ENCODE measurements at places on chromosomes 12 and 14. TPM values are rescaled to one million over a fixed set of nuclear protein-coding genes. Genes with fewer than 3 reads are reported as not detected.

CD69 gene
- 116 TPM for total RNA-seq

- H3K27me3 ChIP-seq: no peaks in the 10 kb centered on the region
- H3K27ac ChIP-seq: peak overlapping the region; percentile 84
- H3K4me3 ChIP-seq: peak overlapping the region; percentile 27
- peaks cover 6% of the 10 kb centered on the region for H3K36me3 ChIP-seq
- DNase-seq: no peak
Observed at GRCh38 chr12:92234533-92234932, 88.9 kb upstream of the BTG1 start.

- H3K36me3 ChIP-seq: no peaks in the 10 kb centered on the region
- H3K27ac ChIP-seq: no peak overlapping the region
- peaks cover 8% of the 10 kb centered on the region for H3K27me3 ChIP-seq
- H3K4me1 ChIP-seq: peaks cover 16% of the 10 kb centered on the region
Observed at GRCh38 chr14:68759017-68759560, 33.8 kb downstream of the ZFP36L1 start.

DNA sequence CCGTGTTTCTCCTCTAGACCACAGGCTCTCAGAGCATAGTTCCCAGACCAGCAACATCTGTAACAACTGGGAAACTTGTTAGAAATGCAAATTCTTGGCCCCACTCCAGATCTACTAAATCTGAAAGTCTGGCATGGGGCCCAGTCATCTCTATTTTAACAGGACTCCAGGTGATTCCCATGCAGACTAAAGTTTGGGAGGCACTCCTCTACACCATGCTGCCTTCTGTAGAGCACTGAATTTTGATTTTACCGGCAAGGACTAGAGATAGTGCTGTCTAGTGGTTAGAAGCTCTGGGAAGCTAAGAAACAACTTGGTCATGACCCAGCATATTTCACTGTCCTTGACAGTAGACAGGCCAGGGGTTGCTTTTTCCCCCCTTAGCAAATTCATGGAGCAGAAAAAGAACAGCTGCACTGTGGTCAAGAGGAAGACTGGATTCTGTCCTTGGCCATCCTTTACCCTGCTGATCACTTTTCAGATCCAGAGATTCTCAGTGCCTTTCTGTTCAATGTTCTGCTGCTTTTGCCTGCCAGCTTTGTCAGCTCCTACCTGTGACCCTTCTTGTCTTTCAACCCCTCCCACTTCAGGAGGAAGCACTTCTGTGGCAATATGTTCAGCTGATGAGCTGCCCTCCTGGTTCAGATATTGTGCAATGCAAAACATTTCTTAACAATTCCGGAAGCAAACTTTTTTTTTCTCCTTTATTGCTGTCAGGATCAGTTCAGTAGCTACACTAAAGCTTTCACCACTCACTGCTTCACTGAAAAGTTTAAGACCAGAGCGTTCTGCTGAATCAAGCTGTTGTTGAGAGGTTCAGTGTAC, 133.8 kb upstream of the NUDT4 start:
- H3K4me1 ChIP-seq: peaks cover 38% of the 10 kb centered on the region
- H3K4me3 ChIP-seq: peak overlapping the region; percentile 83
- peak overlapping the region; percentile 96 for H3K27ac ChIP-seq
- H3K36me3 ChIP-seq: peaks cover 8% of the 10 kb centered on the region

DNA sequence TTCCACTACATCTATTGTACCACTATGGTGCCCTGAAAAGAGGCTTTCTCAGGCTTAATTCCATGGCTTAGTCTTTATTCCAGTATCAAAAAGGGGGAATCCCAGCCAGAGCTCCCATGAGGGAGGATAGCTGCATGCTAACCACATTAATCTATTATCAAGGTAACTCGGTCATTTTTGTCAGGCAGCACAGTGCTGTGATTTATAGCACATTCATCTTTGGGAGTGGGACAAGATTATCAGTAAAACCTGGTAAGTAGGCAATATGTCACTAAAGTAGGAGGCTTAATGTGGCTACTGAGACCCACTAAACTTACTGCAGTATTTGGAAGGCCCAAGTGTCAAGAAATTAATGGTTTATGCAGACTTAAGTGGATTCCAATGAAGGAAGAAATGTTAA, 58.9 kb downstream of the DAD1 start:
- no peaks in the 10 kb centered on the region for H3K27me3 ChIP-seq
- H3K27ac ChIP-seq: peak overlapping the region; percentile 98
- DNase-seq: no peak
- H3K4me1 ChIP-seq: peaks cover 85% of the 10 kb centered on the region

DNA sequence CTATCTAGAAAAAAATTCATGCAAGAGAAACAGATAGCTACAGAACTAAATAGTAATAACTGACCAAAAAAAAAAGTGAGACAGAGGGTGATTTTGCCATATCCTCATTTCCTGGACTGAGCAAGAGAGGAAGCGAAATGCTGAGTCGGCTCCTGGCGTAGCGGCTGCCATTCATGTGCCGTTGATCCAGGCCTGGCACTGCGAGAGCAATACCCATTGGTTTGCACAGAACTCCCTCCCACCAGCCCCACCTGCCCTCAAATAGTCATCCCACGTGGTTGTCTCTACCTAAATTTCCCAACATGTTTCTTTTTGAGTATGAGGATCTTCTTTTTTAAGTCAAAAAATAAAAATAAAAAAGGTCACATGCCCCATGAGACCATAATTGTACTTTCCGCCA, 9.4 kb upstream of the WNT5B start:
- H3K4me1 ChIP-seq: peaks cover 17% of the 10 kb centered on the region
- DNase-seq: no peak
- H3K36me3 ChIP-seq: no peaks in the 10 kb centered on the region

C12orf50 gene
- total RNA-seq: not detected

PRKD1 gene
- total RNA-seq: not detected

- H3K36me3 ChIP-seq: no peaks in the 10 kb centered on the region
- H3K4me3 ChIP-seq: no peak overlapping the region
- DNase-seq: no peak
- no peaks in the 10 kb centered on the region for H3K27me3 ChIP-seq
Observed at GRCh38 chr14:41482861-41483260, 123.8 kb upstream of the LRFN5 start.

ADCY4 gene
- total RNA-seq: 4.4 TPM

DNA sequence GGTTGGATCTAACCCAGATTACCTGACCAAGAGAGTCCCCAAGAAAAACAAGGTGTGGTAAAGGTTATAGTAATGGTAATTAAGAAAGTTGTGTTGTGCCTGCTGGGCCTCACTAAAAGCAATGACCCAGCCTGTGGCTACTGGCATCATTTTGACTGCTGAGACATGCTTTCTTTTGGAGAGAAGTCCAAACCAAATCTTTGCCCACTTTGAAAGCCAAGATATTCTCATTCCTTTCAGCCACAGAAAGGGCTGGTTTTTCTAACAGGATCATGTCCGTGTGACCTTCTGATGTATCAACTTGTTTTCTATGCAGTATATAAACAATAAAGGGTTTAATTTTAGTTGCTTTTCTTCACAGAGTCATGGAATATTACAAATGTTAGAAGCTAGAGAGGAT, 388.6 kb downstream of the RAD51B start:
- no peak overlapping the region for H3K27ac ChIP-seq
- no peak overlapping the region for H3K4me3 ChIP-seq

DNA sequence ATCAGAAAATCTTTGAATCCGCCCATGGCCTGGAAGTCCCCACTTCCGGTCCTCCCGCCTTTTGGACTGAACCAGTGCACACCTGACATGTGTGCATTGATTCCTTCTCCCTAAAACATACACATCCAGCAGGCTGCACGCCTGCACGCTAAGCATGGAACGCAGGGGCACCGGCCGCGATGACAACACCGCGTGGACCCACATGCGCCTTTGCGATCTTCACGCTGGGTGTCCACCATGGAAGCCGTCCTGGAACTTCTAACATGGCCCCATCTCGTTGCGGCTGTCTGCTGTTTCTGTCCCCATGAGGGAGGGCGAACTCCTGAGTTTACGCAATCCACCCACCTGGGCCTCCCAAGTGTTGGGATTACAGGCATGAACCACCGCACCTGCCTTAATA, 73.7 kb downstream of the GALNT9 start:
- no peak overlapping the region for H3K27ac ChIP-seq
- H3K36me3 ChIP-seq: no peaks in the 10 kb centered on the region
- H3K4me1 ChIP-seq: peaks cover 1% of the 10 kb centered on the region
- H3K27me3 ChIP-seq: no peaks in the 10 kb centered on the region
- no peak overlapping the region for H3K4me3 ChIP-seq
- no peak for DNase-seq

GRCh38 chr14:68103853-68104252, 284.3 kb downstream of the RAD51B start:
- H3K4me1 ChIP-seq: no peaks in the 10 kb centered on the region
- H3K27me3 ChIP-seq: no peaks in the 10 kb centered on the region
- no peak for DNase-seq
- H3K27ac ChIP-seq: no peak overlapping the region

Data from activated naive CD8-positive, alpha-beta T cell treated with anti-CD3 and anti-CD28 coated beads, Interleukin-2, amount 10 ng/mL, durations not matched to agents 7 days and 5 days (primary cell).